ENCODE measurements at places on chromosomes 13 and 19.

- no peak for DNase-seq
These were observed 43.7 kb upstream of the ENOX1 start for GRCh38 chr13:43830497-43830881.

- peak; percentile 79 for DNase-seq
These were observed 16.8 kb upstream of the SEMA6B start for GRCh38 chr19:4576016-4576933.

DNA sequence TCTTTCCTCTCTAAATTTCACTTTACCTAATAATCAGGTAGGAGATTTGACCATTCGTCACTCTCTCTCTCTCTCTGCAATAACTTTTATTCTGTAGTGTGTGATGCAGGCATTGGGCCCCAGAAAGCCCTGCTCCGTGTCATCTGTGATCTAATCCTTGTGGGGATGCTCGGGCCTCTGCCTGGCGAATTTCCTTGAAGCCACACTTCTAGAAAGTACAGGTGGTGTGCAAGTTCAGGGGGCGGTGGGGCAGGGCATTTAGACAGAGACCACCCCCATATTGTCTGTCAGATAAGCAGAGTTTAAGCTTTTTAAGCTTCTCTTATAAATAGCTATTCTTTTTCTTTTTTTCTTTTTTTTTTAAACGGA is 53.4 kb upstream of the GPR12 start:
- no peak for DNase-seq

- peak; percentile 20 for DNase-seq
These were observed 22.5 kb upstream of the SLC35E1 start for GRCh38 chr19:16594681-16595091.

DNA sequence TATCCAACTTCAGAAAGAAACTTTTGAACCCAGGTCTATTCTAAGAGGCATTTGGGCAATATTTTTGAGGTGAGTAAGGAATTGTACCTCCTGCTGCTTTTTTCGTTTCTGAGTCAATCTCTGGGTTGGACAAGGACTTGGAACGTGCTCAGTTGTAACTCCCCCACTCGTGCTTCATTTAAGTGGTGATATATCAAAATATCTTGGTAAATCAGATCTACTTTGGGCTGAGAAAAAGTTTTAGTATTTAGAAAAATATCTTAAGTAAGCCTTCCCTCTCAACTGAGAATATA is 728.9 kb downstream of the EFNB2 start:
- DNase-seq, result no peak

DNA sequence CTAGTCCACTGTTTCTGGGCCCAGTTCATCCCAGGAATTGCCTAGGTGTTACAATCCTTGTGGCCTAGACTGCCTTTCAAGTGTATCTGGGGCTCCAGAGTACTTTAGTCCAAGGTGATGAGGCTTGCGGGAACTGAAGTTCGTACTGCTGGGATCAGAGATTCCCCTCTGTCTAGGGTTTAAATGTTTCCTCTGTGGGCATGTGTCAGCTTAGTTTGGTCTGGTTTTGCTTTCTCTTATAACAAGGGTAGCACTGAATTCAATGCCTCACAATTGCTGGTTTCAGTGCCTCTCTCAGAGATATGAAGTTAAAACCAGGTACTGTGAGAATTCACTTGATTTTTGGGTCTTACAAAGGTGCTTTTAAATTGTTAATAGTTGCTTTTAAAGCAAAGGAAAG is 30.8 kb downstream of the RGCC start:
- no peak for DNase-seq

GRCh38 chr19:45130888-45131615 is 29.7 kb downstream of the NKPD1 start:
- DNase-seq, result no peak

DNA sequence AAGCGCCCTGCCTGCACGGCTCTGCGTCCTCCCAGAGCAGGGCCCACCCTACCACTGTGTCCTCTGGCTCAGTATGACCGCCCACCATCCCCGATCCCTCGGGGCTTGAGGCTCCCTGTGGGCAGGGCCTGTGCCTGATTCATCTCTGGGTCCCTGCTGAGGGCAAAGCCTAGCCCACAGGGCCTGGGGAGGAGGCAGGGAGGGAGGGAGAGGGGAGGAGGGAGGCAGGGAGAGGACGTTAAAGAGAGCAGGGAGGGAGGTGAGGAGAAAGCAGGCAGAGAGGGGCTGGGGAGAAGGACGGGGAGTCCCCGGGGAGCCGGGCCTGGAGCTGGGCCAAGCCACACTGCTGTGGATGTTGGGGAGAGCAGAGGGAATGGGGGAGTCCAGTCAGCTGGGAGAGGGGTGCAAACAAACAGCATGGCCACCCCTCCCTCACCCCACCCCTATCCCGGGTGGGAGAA is 4.0 kb upstream of the ERFL start:
- DNase-seq, result no peak

DNA sequence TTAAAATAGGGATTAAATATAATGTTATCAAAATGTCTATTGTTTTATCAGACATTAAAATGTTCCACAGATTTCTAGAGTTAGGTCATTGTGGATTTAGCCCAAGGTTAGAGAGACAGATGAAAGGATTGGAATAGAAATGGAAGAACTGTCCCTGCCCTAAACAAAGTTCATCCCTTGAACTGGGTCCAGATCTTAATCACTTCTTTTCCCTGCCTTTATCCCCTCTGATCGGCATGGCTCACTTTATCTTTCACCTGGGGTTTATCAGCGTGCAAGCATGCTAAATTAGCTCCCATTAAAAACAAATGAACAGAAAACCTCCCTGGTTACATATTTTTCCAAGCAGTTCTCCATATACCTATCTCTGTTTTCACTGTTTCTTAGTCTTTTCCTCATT is 23.4 kb upstream of the ARGLU1 start:
- no peak for DNase-seq

- no peak for DNase-seq
These were observed 87.8 kb downstream of the ANKRD10 start for GRCh38 chr13:110826861-110827672.

GRCh38 chr13:65497265-65497664 is 1732.9 kb downstream of the PCDH9 start:
- no peak for DNase-seq

DNA sequence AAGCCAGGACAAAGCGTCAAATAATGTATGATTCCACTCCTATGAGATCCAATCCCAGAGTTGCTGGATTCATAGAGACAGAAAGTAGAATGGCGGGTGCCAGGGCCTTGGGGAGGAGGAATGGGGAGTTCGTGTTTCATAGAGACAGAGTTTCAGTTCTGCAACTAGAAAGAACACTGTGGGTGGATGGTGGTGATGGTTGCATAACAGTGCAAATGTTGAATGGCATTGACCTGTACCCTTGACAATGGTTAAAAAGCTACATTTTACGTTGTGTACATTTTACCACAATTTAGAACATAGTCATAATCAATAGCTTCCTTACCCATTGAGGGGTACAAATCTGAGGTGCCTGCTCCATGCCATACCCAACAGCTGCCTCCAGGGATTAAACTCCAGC is 33.4 kb downstream of the MBD3L2B start:
- no peak for DNase-seq

DNA sequence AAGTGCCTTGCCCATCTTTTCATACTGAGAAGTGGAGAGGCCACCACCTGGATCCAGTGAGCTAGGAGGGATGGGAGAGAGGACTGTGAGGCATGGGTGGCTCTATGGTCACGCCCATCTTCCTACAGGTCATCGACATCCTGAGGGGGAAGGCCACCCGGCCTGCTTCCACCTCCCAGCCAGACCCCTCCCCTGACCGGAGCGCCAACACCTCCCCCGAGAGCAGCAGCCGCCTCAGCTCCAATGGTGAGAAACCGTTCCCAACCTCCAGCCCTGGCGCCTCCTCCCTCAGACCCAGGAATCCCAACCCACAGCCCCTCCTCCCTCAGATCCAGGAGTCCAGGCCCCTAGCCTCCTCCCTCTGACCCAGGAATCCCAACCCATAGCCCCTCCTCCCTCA is 10.1 kb downstream of the BCL3 start:
- no peak for DNase-seq

- no peak for DNase-seq
These were observed 75.2 kb upstream of the SIAH3 start for GRCh38 chr13:45926741-45927140.

DNA sequence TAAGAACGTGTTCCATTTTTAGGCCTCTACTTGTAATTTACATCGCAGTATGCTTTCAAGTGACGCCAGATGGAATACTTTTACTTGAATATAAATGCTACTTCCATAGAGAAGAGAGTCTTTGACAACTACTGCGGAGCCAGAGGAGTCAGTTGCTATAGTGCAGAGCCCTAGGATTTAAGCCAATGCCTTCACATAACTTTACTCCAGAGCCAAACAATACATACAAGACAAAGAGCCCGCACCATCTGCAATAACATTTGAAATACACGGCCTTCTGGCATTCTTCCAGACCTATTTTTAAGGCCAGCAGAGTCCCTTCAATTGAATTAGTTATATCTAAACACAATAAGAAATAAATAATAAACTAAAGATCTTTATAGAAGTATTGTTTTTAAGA is 59.4 kb downstream of the XPO4 start:
- DNase-seq, result no peak

DNA sequence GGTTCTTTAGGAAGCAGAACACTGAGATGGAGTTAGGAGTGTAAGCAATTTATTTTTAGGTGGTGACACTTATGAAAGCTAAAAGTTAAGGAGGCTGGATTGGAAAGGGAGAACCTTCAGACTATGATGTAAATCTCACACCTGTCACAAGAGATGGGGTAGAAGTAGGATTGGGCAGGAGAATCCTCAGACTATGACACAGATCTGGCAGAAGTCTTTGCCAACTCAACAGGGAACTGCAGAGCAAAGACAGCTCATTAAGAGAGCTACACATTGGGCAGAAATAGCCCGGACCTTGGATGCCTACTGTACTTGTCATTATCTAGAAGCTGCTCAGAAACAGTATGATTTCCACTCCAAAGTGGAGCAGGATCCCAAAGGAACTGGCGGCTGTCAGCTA is 134.4 kb downstream of the DNAJC15 start:
- DNase-seq, result no peak

DNA sequence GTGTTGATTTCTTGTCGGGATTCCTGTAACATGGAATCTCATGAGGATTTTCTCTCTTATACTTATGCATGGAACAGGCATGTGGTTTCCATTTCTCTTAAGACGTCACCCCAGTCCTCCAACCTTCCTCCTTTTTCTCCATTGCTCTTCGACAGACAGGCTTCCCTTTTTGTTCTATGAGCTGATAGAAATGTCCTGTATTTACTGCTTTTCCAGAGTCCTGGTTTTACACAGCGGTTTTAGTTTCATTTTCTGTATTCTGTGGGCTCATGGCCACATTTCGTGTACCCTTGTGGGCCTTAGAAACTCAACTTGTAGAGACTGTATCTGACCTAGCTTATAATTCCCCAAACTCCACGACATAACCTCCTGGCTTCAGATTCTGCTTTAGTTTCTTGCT is 113.1 kb downstream of the PAN3 start:
- no peak for DNase-seq

GRCh38 chr13:33757713-33758112 is 60.2 kb upstream of the RFC3 start:
- no peak for DNase-seq

DNA sequence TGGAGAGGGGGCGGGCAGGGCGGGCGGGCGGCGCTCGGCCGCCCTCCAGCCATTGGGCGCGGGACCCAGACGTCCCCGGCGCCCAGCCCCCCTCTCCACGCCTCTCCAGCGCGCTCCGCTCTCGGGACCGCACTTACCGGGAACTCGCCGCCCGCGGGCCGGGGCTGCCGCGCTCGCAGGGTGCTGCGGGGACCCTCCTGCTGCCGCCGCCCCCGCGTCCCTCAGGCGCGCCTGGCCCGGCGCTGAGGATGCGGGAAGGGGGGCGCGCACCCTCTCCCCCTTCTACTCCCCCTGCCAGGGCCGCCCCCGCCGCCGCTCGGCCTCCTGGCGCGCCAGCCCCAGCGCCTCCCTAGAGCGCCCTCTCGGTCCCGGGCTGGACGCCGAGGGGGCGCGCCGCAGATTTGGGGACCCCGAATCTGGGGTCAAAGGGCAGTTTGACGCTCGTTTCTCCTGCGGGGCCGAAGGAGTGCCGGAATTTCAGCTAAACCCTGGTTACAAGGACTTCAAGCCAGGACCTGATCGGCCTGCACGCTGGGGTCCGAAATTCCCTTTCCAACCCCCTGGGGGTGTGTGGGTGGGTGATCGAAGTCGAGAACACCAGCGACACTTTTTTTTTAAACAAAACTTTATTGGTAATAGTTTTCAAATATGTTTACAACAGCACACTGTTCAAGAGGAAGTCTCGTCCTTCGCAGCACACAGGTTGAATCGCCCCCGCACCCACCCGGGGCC is 696 bp upstream of the SAMD1 start:
- peak; percentile 78 for DNase-seq

DNA sequence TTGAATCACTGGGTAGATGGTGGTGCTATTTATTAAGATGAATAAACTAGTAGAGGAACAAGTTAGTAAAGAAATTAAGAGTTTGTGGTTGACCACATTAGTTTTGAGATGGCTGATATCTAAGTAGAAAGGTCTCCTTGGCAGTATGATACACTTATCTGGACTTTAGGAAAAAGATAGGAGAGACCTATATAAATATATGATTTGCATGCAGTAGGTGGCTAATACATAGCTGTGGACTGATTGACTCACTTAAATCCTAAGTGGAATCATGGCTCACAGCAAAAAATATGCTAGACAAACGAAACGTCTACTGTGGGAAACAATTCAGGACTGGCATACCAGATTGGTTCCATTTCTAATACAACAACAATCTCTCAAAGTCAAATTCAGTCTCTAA is 92.0 kb downstream of the CAB39L start:
- no peak for DNase-seq

GRCh38 chr19:52191951-52192350 is 2.1 kb downstream of the PPP2R1A start:
- DNase-seq, result no peak

DNA sequence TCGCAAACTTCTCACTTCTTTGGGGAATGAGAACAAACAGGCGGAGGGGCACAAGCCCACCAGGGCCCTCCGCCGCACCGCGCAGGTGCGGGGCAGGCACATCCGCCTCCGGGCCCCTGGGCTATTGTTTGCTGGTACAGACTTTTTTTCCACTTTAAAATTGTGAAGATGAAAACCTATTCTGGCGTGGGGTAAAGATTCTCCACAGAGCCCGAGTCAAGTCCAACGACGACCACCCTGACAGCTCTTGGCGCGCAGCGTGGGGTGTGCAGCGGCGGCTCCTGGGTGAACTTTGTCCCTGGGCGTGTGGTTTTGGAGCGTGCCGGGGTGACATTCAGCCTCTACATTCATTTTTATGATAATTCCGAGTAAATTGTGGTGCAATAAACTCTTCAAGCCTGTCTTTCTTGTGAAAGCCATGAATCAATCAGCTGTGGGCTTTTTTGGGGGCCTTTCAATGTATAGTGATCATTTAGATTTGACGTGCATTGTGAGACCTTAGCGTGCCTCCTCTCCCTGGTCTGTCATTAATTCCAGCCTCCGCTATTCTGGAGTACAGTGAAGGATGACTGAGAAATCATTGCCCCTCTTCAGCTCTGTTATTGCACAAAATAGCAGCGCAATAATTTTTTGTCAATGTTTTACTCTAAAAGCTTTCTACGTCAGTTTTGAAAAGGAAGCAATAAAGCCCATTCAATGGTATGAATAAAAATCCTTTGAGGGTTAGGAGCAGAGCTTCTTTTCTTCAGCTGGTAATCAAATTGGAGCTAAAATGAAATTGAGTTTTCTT is 90.0 kb downstream of the TEX29 start:
- no peak for DNase-seq

- DNase-seq, result no peak
These were observed 4.9 kb upstream of the TEX26 start for GRCh38 chr13:30927595-30927994.

GRCh38 chr13:30846311-30846710 is 59.8 kb upstream of the MEDAG start:
- DNase-seq, result no peak
